ENCODE measurements at places on chromosomes 13 and 19.

DNA sequence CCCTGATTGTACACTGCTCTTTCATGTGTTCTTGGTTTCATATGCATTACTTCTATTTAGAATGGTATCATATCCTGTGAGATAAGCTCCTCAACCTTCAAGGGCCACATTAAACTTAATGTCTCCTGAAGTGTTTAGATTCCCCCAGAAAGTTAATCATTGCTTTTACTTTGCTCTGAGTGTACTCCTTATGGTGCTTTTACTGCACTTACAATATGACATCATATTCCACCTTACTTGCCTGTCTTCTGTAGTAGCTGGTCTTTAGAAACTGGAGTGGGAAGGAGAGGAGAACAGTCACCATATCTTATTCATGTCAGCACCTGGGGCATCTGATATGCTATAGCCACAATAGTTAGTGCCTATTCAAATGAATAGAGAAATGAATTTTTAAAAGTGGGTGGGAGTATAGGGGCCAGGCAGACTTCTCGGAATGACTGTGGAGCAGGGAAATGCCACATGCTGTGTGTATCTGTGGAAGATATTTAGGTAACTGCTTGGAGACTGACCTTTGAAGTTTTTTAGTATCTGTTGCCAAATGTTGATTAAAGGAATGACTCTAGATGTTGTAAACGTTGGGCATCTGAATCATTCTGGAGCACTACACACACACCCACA is 40.2 kb downstream of the SLAIN1 start:
- DNase-seq = no peak

DNA sequence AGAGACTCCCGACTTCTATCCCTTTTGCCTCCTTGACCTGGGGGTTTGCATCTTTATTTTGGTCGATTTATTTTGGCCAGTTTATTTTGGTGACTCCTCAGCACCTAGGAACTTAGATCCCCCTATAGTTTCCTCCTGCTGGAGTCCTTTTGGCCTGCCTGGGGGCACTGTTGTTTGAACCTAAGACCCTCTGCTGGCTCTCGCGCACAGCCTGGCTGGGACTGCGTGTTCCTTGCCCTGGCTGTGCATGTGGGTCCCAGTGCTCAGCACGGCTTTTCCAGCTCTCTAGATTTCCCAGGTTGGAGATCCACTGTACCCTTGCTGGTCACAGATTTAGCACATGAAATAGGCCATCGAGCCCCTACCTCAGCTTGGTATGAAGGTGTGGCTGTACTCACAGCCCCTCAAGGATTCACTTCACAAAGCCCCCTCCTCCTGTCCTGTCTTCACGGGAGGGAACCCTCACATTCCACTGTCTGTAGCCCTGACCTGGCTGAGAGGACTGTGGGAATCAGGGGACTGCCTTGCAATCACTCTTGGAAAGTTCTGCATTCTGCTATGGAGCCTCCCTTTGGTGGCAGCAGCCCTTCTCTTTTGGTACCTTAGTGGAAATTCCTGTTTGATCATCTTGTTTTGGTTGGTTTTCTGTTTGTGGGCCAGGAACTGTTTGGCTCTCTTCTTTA is 8.3 kb downstream of the UBAC2 start:
- no peak for DNase-seq

DNA sequence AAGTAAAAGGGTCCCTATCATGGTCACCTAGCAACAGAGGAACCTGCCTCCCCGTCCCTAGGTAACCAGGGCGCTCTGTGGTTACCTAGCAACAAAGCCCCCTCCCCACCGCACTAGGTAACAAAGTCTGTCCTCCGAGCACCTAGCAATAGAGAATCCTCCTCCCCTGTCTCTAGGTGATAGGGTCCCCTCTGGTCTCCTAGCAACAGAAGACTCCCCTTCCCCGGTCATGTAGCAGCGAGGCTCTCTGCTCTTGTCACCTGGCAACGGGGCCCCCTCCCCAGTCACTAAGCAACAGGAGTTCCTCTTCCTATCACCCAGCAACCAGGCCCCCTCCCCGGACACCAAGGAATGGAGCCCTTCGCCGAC is 307 bp downstream of the JOSD2 start:
- DNase-seq = no peak

GRCh38 chr13:96984051-96984508 is 10.2 kb downstream of the OXGR1 start:
- no peak for DNase-seq

GRCh38 chr13:90070837-90071525 is 1276.5 kb upstream of the MIR17HG start:
- DNase-seq = no peak

DNA sequence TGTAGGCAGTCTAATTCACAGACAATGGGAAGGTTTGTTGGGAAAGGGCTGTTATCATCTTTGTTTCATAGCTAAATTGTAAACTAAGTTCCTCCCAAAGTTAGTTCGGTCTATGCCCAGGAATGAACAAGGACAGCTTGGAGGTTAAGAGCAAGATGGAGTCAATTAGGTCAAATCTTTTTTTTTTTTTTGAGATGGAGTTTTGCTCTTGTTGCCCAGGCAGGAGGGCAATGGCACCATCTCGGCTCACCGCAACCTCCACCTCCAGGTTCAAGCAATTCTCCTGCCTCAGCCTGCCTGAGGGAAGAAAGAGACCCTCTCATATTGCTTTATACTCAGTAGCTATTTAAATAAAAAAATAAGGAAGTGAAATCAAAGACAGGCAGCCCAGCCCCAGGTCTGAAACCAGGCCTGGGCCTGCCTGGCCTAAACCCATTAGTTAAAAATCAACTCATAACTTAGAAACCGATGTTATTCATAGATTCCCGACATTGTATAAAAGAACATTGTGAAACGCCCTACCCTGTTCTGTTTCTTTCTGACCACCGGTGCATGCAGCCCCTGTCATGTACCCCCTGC is 297.4 kb upstream of the SGCG start:
- DNase-seq = no peak

DNA sequence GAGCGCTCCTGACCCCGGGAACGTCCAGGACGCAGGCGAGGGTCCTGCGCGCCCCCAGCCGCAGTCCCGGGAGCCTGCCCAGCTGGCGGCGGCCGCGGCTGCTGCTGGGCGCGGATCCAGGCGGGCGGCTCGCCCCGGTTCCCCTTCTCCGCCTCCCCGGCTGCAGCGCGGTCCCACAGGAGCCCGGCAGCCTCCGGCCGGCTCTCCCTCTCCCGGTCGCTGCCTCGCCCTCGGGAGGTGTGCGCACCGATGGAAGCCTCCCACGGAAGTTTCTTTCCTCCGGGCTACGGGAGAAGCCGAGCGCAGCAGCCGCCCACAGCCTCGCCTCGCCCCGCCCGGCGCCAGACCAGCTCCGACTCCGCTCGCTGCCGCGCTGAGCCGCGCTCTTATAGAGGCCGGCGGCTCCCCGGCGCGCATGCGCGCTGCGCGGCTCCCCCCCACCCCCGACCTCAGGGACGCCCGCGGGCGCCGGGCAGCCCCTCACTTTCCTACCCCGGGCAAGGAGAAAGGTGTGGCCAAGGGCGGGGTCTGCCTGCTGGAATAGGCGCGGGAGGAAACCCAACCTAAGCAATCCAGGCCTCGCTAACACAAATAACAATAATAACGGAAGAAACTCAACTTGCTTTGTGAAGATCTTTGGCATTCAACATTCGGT is at the start of gene SHISA2:
Gene SHISA2, minus strand, starts transcription at position 360 of the 655 bp plus-strand sequence. CDS start 1,041 bp downstream, outside the sequence.
- peak; percentile 10 for DNase-seq

GRCh38 chr19:58304748-58305064 is 471 bp upstream of the ERVK3-1 start:
- no peak for DNase-seq

GRCh38 chr19:3125900-3126524 is 9.8 kb upstream of the GNA15 start:
- DNase-seq = peak; percentile 47

DNA sequence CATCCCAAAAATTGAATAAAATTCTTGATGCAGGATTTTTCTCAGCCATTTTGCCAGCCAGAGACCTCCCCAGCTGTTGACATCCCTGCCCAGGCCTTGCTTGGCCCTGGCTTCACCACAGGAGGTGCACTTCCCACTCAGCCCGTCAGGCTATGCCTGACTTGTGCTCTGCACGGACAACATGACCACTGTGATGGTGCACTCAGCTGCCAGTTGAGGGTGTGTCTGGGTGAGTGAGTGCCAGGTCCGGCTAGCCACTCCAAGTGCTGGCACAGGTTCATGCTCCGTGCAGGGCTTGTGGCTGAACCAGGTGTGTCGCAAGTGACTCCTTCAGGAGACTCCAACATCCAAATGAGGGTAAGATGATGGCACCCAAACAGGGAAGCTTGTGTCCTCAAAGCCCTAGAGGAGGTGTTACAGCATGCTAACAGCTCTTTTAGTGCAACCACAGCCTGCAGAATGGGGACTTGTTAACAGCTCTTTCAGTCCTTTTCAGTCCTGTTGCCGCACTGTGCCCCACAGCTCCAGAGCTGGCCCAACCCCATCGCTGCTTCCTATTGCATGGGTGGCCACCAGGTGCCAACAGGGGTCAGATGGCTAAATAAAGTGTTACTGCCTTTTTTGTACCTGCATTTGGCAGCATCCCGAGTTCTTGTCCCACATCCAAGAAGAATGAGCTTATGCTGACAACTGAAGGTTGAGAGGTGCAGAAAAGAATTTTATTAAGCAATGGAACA is 380.7 kb downstream of the SLITRK5 start:
- DNase-seq = no peak

DNA sequence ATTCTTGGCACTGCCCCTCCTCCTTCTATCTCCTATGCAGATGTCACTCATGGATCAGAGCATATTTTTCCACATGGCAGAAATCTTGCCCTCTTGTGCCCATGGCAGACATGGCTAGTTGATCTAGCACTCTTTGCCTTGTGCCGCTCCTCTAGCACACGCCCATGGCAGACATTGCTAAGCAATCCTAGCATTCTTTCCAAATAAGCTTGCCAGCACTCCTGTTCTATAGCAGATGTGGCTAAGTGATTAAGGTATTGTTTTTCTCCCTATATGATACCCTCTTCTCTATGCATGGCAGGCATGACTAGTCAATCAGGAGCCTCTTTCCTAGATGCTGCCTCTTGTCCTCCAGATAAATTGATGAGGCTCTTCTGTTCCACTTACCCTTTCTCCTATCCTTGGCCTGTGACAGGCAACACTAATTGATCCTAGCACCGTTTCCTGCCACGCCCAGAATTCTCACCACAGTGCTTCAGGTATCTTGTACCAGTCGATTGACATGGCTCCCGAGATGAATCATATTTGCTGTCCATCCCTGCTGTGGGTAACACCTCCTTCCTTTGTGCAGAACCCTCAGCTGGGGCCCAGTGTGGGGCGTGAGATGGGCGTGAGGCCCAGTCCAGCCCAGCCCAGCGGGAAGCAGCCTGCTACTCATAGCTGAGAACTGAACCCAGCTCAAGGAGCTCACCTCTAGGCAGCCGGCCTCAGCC is 26.9 kb downstream of the TMED1 start:
- no peak for DNase-seq

- no peak for DNase-seq
Measured at GRCh38 chr19:12773571-12773970, 1.8 kb downstream of the HOOK2 start.

GRCh38 chr19:51070334-51071094 is 5.6 kb upstream of the KLK13 start:
- DNase-seq = no peak

GRCh38 chr19:28874742-28875141 is 338.2 kb downstream of the UQCRFS1 start:
- DNase-seq = no peak

DNA sequence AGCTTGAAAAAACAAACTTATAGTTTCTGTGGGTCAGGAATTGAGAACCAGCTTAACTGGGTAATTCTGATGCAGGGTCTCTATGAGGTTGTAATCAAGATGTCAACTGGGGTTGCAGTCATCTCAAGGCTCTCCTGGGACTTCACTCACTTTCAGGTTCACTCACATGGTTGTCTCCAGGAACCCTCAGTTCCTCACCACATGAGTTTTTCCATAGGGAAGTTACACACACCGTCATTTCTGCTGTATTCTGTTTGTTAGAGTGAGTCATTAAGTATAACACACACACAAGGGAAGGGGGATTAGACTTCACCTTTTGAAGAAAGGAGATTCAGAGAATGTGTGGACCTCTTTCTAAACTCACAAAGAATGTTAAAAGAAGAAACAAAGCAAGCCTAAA is 34.9 kb upstream of the MLNR start:
- no peak for DNase-seq

DNA sequence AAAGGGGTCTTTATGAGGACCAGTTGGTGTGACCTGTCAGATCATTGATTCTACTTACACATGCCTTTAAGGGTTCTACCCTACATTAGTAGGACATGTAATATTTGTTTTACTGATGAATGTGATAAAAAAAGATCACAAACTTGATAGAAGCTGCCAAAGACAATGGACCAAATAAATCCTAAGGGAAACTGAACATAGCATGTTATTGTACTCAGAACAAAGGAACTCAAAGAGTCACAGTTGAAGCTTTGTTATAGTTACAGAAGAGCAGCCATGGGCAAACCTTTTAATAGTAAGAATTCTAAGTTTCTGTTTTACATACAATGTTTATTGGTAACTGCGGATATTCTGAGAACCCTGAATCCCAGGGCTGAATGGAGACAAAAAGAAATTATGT is 780.1 kb downstream of the SLITRK6 start:
- DNase-seq = no peak

DNA sequence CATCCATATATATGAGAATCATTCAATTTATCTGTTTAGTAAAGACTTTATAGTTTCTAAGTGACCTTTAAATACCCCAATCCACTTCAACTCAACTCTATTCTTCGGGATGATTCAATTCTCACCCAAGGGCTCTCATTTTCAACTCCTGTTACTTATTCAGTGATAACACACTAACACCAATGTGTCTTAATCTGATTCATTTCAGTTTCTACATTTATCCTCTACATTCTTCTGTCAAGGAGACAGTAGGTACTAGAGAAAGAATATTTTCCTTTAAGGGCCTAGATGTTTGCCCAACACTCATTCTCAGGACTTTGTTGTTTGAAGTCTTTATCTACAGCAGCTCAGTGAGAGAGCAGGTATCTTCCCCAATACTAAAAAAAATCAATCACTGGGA is 7.1 kb downstream of the ARGLU1 start:
- no peak for DNase-seq

GRCh38 chr13:52845334-52845761 is 3.1 kb downstream of the PCDH8 start:
- no peak for DNase-seq

DNA sequence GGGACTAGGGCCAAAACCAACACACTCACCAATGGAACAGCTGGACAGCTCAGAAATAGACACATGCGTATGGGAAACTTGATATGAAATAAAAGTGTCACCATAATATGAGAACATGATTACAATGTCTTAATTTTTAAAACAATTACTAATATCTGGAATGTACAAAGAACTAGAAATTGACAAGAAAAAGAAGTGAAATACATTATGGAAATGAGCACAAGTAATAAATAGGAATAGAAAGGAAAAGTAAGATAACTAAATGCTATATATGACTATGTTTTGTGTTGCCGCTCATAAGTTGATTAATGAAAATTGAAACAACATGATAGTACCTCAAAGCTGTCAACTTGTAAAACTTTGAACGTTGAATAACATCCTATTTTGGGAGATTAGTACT is 801.1 kb downstream of the SLITRK5 start:
- no peak for DNase-seq

GRCh38 chr13:50594276-50595051 is 249.0 kb downstream of the DLEU7 start:
- peak; percentile 68 for DNase-seq

- no peak for DNase-seq
Measured at GRCh38 chr19:47155148-47155547, 24.5 kb downstream of the SAE1 start.
